ENCODE measurements at places on chromosomes 6 and 20. TPM values are rescaled to one million over a fixed set of nuclear protein-coding genes. Genes with fewer than 3 reads are reported as not detected.

Gene SPTLC3
- 0.69 TPM for total RNA-seq

Gene SLC22A23
- 8.6 TPM for total RNA-seq

Gene GSTA2
- total RNA-seq, result not detected

Gene RNF114
- 148 TPM for total RNA-seq

Gene HNF4A
- not detected for total RNA-seq

Gene TNFAIP3
- total RNA-seq, result 64.0 TPM

All from melanocyte of skin (primary cell).